B cell (primary cell): ENCODE measurements at places on chromosomes 6 and 20. TPM values are rescaled to one million over a fixed set of nuclear protein-coding genes. Genes with fewer than 3 reads are reported as not detected.
A peak's percentile ranks its signal among the peaks of the same experiment; 100 is the strongest.

DNA sequence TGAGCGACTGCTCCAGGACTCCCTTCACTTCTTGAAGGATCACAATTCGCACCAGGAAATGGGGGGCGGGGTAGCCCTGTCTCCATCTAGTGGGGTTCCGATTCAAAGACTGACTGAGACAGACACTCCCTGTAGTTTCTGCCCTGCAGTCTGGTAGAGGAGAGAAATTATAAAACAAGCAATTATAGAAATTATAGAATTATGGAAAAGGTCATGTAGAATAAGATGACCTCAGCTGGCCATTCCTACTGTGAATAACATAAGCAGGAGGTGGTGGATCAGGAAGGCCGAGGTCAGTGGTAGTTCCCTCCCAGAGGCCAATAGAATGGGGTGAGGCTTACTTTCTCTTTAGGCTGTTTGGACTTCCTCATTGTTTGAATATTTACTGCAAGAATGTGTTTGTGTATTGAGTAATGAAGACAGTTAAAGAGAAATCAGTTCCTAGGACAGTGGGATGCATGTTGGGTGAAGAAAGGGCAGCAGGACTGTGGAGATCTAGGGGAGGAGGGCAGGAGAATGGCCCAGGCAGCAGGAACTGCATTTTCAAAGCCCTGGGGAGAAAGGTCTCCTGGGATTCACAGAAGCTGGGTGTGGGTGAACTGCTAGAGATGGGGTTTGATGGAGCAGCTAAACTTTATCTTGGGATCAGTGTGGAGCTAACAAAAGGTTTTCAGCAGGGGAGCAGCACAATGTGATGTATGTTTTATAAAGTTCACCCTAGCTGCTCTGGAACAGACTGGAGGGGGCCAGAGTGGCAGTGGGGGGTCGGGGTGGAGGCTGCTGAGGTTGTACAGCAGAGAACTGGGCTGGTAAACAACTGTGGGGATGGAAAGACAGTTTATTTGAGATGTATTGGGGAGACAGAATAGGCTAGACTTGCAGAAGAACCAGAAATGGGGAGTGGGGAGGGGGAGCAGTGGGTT, 2.1 kb downstream of the ZNF341 start:
- peaks cover 29% of the 10 kb centered on the region for H3K4me1 ChIP-seq
- H3K36me3 ChIP-seq = no peaks in the 10 kb centered on the region
- DNase-seq = peak; percentile 67
- peak overlapping the region; percentile 77 for H3K27ac ChIP-seq
- peak overlapping the region; percentile 22 for H3K4me3 ChIP-seq
- H3K27me3 ChIP-seq = no peaks in the 10 kb centered on the region

DNA sequence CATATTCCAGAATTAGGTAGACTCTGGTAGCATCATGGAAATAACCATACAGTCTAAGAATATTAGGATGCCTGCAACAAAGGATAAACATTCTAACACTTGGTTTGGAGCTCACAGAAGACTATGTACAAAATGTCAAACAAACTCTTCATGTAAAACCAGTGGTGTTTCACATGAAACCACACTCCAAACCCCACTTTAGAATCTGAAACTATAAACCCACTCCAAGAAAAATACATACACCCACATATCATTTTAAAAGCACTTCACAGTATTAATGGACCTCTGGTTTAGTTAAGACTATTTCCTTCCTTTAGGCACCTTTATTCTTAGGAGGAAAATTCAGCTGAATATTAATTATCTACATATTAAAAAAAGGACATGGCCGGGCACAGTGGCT, 10.5 kb downstream of the AURKA start:
- H3K4me3 ChIP-seq = no peak overlapping the region
- H3K27me3 ChIP-seq = no peaks in the 10 kb centered on the region

DNA sequence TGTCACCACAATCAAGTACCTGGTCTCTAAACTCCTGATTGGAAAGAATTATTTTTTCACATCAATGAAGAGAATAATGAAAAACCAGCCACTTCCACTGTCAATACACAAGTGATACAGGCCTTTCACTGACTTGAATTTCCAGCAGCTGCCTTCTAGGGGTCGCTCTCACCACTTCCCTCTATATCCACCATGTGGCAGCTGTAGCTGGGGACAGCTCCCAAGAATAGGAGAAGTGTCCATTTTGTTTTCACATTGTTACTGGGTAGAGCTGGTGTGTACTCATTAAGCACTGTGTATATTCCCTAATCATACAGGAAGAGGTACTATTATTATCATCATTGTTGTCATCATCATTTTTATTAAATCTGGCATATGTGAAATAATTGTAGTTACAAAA, 438.4 kb upstream of the SPTLC3 start:
- no peak overlapping the region for H3K27ac ChIP-seq
- no peaks in the 10 kb centered on the region for H3K36me3 ChIP-seq

DNA sequence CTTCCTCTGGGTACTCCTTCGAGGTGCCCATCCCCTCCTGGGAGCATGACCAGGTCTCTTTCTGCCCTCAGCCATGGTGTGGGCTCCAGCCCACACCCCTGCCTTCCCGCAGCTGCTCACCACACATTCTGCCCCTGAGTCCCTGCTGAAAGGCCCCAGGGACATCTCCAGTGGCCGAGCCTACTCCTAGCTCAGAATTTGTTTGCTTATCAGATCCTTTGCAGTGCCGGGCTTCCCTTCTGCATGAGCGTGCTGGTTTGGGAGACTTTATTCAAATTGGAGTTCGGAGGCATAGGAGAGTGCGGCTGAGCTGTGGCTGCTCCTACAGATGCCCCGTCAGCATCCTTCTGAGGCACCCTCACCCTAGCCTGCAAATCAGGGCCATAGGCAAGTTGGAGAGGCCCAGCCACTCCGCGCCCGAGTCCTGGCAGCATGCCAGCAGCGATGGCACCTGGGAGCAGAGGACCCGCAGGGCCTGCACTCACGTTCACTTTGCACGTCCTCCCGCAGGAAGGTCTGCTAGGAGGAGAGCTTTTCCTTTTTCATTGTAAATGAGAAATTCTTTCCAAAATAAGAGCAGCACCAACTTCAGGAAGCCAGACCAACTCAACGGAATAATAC, 327.3 kb downstream of the QKI start:
- no peak overlapping the region for H3K4me3 ChIP-seq
- H3K36me3 ChIP-seq = no peaks in the 10 kb centered on the region
- DNase-seq = no peak
- H3K27me3 ChIP-seq = peaks cover 19% of the 10 kb centered on the region

DNA sequence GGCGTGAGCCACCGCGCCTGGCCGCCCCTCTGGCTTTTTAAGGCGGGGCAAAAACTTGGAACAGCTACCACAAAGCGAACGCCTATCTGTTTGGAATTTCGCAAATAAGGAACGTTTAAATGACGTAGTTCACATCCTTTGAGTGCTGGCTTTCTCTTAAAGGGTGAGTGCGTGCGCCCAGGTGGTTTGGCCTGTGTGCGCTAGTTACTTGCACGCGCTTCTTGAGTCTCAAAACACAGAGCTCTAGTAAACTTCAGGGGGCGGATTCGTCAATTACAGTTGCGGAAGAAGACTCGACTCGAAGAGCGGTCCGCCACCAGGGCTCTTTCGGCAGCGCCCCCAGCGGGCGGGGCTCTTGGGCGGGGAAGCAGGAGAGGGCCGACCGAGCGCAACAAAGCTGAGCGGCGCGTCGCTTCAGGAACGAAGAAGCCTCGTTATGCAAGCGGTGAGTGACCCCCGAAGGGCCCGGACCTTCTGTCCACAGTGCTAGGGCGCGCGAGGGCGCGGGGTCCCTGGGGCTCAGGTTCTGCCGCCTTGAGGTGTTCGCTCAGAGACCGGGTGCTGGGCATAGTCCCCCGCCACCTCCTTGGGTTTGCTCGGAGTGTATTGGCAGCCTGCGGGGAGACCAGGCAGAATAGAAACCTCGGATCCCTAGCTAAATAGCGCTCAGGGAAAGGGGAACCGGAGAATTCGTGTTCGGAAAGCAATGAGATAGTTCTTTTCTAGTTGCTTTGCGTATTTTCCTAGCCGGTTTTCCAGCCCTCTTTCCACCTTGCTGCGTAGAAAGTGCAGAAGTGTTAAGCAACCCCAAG, at the start of gene SYCP2L:
Gene SYCP2L (plus strand): TSS at position 362 of the 812 bp plus-strand sequence. CDS start 75 bp downstream, at position 437.
- H3K36me3 ChIP-seq = no peaks in the 10 kb centered on the region
- peak within 1 kb of the TSS; percentile 46 for H3K4me3 ChIP-seq
- no peak within 1 kb of the TSS for H3K27ac ChIP-seq
- peaks cover 48% of the 10 kb centered on the region for H3K27me3 ChIP-seq
- peak; percentile 76 for DNase-seq

DNA sequence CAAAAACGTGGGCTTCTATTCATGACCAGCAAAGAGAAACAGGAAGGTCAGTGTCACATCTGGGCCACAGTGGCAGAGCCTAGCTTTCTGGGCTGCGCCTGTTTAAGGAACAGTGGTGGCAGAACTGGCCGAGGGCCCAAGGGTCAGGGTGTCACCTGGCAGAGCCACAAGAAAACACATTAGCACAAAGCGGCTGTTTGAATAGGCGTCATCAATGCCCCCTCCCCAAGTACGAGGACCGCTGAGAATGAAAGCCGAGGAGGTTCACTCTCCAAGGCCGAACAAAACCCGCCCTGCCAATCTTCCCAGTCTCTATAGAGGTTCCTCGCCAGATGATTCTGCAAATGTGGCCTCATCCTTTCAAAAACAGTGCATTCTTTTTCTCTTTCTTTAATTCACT, 125.2 kb upstream of the TRAF3IP2 start:
- H3K36me3 ChIP-seq = no peaks in the 10 kb centered on the region
- H3K27me3 ChIP-seq = no peaks in the 10 kb centered on the region
- H3K4me3 ChIP-seq = no peak overlapping the region
- H3K27ac ChIP-seq = no peak overlapping the region

GRCh38 chr6:22582417-22583205, 13.2 kb downstream of the HDGFL1 start:
- H3K27me3 ChIP-seq = no peaks in the 10 kb centered on the region
- no peak overlapping the region for H3K27ac ChIP-seq
- no peak for DNase-seq
- H3K4me1 ChIP-seq = no peaks in the 10 kb centered on the region
- H3K4me3 ChIP-seq = no peak overlapping the region

GRCh38 chr20:59398537-59399205, 98.3 kb downstream of the EDN3 start:
- H3K4me1 ChIP-seq = peaks cover 13% of the 10 kb centered on the region
- H3K27ac ChIP-seq = no peak overlapping the region
- H3K36me3 ChIP-seq = no peaks in the 10 kb centered on the region
- H3K27me3 ChIP-seq = peaks cover 16% of the 10 kb centered on the region

Gene SMLR1
- not detected in 2 replicates for total RNA-seq

Gene BPIFA1
- not detected in 2 replicates for total RNA-seq

Gene BNIP5
- total RNA-seq = 0.10 TPM in 1 of 2 replicates, not detected in the other

Gene IFT52
- 16.7 and 23.7 TPM in 2 replicates for total RNA-seq
